ENCODE measurements at places on chromosomes 13 and 19.

GRCh38 chr13:44199627-44200207 lies 173.9 kb upstream of the SERP2 start:
- DNase-seq: no peak

- DNase-seq: no peak
Observed at GRCh38 chr13:24651718-24652345, 28.4 kb upstream of the ATP12A start.

DNA sequence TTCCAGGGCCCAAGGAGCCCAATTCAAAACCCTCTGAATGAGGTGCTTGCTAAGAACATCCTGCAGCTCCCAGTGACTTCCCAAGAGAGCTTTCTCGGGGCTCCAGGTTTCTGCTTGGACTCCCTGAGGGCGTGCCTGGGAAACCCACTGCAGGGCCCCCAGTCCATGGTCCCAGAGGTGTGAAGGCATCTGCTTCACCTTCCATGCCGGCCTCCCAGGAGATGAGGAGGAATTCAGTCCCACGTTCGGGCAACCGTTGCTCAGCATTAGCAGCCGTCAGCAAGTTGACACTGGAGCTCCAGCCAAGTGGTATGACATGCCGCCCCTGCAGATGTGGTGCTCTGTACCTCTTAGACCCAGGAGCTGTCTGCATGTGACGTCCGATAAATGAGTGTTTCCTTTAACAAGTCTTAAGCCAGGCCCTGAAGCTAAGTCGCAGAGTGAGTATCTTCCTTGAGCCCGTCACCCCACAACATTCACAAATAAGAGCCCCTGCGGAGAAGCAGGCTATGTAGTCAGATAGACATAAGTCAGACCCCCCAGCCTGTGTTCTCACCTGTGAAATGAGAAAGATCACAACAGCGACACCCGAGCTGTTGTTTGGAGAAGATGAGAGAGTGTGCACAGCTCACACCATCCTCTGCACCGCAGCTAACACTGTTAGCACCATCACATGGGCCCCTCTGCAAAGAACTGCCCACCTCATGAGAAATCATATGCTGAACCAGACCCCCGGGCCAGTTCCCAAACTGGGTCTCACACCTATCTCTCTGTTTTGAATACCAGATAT lies 150.3 kb downstream of the KATNAL1 start:
- DNase-seq: no peak

GRCh38 chr19:6716610-6716970 lies 3.9 kb downstream of the C3 start:
- no peak for DNase-seq

GRCh38 chr19:6073858-6074708 lies 36.2 kb downstream of the RFX2 start:
- DNase-seq: no peak

- DNase-seq: no peak
Observed at GRCh38 chr19:782185-782877, 14.9 kb upstream of the PTBP1 start.

DNA sequence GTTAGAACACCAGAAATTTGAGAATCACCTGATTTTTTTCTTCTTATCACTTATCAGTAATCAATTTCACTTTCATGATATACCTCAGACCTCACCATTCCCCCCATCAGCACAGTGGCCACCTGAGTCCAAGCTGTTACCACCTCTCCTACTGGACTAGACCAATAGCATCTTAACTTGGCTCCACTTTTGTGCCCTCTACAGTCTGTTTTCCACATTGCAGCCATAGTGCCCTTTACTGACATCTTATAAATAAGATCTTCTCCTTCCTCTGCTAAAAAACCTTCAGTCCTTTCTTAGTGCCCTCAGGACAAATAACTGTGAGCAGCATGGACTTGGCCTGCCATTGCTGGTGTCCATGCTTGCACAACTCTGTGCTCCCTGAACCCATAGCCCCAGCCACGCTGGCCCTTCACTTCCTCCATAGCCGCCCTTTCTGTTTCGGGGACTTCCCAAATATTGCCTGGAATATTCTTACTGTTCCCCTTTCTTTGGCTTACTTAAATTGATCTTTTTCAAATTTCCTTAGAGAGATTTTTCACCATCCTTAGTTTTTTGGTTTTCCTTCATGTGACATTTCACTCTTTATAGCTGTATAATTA lies 380.8 kb downstream of the LMO7 start:
- peak; percentile 53 for DNase-seq

- DNase-seq: no peak
Observed at GRCh38 chr13:25192489-25192888, 20.4 kb upstream of the AMER2 start.

- DNase-seq: no peak
Observed at GRCh38 chr13:67117010-67117550, 113.1 kb downstream of the PCDH9 start.

GRCh38 chr13:65112123-65112522 lies 2118.0 kb downstream of the PCDH9 start:
- DNase-seq: no peak

- no peak for DNase-seq
Observed at GRCh38 chr13:94947965-94948371, 235.6 kb upstream of the SOX21 start.

DNA sequence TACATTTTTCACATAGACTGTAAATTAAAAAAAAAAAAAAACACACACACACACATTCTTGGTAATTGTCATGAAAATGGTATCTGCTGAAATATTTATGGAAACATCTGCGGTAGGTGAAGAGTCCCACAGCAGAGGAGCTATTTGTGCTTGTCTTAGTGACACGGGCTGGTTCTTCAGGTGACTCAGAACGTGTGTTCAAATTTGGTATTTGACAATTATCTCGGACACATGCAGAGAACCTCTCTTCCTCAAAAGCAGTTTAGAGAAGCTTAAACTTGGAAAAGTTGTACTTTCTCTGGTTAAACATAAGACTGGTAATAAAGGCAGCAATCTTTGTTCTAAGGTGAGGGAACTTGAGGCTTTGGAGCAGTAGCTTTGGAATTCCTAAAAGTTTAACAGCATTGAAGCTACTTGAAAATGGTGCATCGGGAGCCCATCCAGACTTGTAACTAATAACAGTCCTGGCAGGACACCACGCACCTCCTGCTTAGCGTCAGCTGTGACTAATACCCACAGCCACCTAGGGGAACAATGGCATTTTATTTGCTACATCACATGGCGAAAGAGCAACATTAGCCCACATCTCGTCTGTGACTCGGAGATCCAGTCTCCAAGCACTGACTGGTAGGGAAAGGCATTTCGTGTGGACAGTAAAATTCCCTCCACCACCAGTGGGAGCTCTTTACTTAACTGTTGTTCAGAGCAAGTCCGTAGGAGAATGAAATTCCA lies 1505.1 kb upstream of the SLC10A2 start:
- DNase-seq: peak; percentile 75

DNA sequence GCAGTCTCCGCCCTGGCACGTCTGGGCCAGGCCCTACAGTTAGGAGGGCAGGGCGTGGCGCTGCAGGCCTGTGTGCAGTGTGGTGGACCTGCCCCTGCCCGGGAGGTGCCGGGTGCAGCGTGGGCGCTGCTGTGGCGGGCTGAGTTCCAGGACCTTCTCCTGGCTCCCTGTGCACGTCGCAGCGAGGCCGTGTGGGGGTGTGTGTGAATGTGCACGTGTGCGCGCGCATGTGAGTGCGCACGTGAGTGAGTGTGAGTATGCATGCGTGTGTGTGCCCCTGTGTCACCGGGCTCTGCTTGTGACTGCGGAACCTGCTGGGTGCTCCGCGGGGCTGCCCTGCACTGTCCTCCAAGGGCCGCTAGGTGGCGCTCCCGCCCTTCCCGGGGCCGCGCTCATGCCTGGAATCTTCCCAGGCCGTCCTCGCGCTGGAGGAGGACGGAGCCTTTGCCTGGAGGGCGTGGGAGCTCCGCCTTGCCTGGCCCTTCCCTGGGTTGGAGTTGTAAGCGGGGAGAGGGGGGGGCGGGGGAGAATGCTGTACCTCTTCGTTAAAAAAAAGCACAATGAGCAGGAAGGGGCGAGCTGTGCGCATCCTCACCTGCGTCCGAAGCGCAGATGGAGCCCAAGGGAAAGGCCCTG lies 79.3 kb downstream of the KDM4B start:
- peak; percentile 75 for DNase-seq

- DNase-seq: no peak
Observed at GRCh38 chr13:91553584-91553983, 155.2 kb downstream of the GPC5 start.

DNA sequence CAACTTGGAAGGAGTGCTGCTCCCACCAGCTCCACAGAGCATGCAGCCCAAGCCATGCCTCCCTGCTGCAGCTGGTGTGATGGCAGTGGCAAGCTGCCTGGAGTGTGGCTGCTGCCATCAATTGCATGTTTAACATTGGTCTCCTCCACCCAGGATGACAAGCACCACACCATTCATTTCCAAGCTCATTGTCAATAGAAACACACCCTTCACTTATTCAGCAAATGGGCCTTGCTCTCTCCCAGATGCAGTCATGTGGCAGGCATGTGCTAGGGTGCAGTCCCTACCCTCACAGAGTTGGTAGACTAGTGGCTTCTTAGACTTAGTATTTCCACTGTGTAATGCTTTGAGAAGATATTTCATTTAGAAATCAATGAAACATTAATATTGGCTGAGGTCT lies 70.8 kb upstream of the FGF14 start:
- DNase-seq: no peak

GRCh38 chr13:78623132-78623531 lies 19.8 kb upstream of the POU4F1 start:
- no peak for DNase-seq

DNA sequence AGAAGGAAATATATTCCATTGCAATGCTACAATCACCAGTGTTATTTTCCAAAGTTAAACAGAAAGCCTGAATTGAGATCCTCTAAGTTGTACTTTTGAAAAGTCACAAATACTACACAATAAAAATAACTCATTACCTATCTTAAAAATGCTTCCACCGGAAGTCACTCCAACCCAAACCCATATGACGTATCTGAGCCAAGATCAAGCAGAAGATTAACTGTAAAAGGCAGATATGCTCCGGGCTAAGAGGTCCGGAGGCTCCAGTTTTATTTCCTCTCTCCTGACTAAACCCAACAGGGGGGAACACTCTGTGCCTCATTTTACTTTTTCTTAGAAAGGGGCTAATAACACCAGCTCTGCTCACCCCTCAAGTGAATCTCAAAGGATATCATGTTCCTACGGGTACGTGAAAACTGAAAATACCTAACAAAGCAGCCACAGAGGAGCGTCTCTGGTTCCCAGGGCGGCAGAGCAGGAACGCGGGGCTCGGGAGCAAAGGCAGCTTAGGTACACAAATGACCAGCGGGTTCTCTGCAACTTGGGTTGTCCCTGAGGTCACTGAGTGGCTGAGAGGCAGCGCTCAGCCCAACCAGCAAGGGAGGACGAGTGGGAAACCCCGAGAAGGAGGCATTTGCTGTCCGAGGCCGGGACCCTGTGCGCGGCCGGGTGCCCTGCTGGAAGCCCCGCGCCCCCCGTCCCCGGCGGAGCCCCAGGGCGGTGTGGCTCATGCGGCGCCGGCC lies 750 bp downstream of the RAB20 start:
- no peak for DNase-seq

DNA sequence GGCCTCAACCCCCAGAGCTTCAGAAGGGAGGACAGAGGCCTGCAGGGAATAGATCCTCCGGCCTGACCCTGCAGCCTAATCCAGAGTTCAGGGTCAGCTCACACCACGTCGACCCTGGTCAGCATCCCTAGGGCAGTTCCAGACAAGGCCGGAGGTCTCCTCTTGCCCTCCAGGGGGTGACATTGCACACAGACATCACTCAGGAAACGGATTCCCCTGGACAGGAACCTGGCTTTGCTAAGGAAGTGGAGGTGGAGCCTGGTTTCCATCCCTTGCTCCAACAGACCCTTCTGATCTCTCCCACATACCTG lies 969 bp upstream of the CEACAM5 start:
- no peak for DNase-seq

- peak; percentile 10 for DNase-seq
Observed at GRCh38 chr19:7772752-7773291, 9.8 kb downstream of the CLEC4M start.

DNA sequence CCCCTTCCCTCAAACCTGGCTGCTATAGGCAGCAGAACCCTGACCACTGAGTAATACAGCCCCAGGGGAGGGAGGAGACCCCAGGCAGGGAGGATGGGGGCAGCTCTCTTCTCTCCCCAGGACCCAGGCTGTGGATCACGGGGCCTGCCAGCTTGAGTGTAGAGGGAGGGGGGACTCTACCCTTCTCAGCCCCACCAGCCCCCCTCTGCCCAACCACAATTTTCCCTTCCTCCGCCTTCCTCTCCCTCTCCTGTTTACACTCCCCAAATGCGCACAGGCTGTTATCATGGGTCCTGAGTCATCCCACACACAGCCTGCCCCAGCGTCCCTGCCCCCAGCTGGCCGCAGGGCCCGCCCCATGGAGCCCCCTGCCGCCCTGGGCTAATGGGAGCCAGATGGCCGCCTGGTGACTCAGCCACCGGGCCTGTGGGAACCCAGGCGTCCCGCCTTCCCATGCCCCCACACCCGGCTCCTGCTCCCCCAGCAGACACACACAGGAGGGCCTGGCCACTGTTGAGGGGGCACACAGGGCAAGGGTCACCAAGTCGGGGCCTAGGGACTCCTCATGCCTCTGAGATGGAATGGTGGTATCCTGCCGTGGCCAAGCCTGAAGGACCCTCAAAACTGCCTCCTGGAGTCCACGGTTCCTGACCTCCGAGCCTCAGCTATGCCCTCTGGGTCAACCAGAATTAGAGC lies 13.6 kb downstream of the CCDC97 start:
- peak; percentile 97 for DNase-seq

DNA sequence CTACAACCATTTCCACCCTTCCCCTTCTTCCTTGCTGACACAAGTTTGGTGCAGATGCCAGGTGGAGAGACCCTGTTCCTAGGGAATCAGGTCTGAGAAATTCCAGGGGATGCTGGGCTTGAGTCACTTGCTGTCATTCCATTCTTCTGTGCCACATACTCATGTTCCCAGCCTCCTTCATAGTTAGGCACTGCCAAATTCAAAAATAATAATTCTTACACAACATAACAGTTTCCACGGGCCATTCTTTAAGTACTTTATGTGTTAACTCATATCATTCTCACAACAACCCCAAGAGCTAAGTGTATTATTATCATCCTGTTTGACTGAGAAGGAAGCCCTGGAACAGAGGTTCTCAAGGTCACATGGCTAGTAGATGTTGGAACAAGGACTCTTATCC lies 27.1 kb upstream of the POMP start:
- DNase-seq: peak; percentile 20

GRCh38 chr13:93173654-93174053 lies 53.0 kb upstream of the GPC6 start:
- DNase-seq: no peak

GRCh38 chr13:66477816-66478215 lies 752.3 kb downstream of the PCDH9 start:
- DNase-seq: no peak
